Cerebellum (tissue), 4 donors: ENCODE measurements at places on chromosomes 5 and 9. TPM values are rescaled to one million over a fixed set of nuclear protein-coding genes. Genes with fewer than 3 reads are reported as not detected.
A peak's percentile ranks its signal among the peaks of the same experiment; 100 is the strongest.

WDR38 gene
- 0.27 TPM for total RNA-seq

DNA sequence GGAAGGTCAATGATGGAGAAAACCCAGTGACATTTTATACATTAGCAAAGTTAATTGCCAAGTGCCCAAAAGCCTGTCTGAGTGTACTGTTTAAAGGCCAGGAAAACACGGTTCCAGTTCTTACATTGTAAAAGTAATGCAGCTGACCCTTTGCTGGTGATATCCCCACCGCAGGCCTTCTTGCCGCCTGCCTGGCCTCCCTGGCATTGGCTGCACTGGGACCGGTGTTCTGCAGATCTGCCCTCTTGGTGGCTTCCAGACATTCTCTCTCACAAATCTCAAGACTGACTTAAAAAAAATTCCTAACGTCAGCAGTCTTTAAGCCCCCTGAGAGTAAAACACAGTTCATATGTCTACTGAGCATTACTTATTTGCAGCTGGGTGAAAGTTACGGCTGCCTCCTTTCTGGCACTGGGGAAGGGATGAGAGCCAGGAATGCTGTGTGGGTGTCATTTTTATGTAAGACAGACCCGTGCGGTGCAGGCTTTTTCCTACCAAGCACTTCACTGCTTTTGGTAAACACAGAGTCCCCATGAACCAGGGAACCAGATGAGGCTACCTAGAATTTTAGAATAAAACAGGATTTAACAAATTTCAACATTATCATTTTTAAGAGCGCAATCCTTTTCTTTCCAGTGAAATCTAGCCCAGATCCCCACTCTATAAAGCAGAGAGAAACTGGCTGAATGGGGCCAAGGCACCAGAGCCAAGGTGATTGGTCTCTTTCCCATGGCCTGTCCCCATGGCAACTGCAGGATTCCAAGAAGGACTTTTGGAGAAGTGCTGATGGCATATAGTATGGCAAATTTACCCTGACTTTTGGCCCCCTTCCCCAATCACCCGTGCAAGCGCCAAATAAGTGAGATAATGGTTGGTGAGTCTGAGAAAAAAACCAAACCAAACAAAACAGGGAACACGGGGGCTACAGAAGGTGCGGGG lies 80.8 kb downstream of the LMNB1 start:
- DNase-seq = peak; percentile 39

GRCh38 chr5:69242215-69242927 lies 7.7 kb downstream of the CDK7 start:
- DNase-seq = no peak

DNA sequence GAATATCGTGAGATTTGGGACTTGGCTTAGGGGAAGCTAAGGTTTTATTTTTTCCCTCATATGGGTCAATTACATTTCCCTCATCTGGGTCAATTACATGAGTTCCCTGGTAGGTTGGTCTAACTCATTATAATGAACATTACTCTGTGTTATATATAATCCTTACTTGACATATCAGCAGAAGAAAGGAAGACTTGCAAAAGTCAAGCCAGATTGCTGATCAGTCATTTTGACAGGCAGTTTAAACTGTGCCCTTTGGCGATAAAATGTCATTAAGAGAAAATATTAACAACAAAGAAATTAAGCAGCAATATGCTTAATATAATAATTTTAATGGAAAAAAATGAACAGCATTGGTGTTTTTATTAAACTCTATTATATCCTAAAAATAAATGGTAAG lies 23.1 kb upstream of the TRPM3 start:
- DNase-seq = no peak

TICAM2 gene
- total RNA-seq = 0.82 TPM

DNA sequence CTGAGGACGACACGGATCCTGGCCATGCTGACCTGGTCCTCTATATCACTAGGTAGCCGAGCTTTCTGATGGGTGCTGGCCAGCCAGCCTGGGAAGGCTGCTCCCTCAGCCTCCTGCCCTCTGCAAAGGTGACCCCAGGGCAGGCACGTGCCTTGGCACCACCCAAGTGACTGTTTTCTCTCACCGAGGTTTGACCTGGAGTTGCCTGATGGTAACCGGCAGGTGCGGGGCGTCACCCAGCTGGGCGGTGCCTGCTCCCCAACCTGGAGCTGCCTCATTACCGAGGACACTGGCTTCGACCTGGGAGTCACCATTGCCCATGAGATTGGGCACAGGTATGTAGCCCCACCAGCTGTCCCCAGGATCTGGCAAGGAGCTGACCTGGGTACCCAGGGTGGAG lies 3.8 kb downstream of the ADAMTS13 start:
- no peak for DNase-seq

PCDHGB3 gene
- total RNA-seq = 21.2 TPM

- peak; percentile 60 for DNase-seq
These were observed 297.1 kb upstream of the CD180 start for GRCh38 chr5:67493676-67494075.

DNA sequence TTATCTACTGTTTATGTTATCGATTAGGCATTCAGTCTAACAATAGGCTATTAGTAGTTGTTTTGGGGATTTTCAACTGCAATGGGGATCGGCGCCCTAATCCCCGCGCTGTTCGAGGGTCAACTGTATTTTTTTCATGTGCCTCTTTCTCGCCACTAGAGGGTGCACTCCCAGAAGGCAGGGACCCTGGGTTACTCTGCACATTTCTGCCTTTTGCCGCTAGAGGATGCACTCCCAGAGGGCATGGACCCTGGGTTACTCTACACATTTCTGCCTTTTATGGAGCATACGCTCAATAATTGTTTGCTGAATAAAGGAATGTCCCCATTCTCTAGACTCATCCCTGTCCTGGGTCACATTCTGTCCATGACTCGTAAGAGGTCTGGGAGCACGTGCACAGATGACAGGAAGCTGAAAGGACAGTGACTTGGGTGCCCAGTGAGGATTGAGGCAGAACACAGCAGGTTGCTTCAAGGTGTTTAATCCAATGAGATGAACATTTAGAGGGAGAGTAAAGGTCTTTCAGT lies 27.9 kb upstream of the RECK start:
- DNase-seq = peak; percentile 37

DNA sequence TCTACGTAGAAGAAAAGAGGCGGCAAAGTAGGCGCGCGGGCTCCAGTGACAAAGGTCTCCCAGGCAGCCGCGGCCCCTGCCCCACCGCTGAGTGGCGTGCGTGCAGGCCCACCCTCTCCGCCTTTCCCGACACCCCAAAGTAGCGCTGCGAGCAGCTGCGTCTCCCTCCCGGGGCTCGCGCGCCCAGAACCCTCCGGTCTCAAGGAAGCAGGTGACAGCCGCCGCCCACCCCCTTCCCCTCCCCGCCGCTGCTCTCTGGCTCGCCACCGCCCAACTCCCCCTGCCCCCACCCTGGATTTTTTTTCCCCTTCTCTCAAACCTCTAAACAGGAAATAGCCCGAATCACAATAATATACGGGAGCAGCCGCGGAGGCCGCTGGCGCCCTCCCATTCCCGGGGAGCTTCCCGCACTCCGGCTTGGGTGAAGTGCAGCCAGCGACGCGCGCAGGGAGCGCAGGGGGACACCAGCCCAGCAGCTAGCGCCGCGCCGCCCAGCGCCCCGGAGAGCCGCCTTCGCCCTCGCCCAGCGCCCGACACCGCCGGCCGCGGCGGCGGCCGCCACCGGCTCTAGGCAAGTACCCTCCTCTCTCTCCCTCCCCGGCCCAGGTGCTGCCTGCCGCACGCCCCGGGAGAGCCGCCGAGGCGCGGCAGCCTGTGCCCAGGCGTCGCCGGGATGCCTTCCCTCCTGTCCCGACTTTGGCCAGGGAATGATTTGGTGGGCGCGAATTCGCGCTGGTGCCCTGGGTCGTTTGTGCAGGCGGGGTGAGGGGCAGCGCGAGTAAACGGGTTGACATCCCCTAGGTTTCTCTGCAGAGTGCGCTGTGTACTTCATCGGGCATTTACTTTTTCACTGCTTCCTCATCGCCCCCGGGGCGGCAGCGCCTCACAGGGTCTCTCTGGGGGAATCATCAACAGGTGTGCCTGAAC lies 52.7 kb upstream of the TJP2 start:
- DNase-seq = peak; percentile 15
